ENCODE measurements at places on chromosomes 2 and 18. TPM values are rescaled to one million over a fixed set of nuclear protein-coding genes. Genes with fewer than 3 reads are reported as not detected.

KIF5C gene
- total RNA-seq: not detected

CRYGD gene
- not detected for total RNA-seq

HAUS1 gene
- 73.3 TPM for total RNA-seq

STAT1 gene
- total RNA-seq: 39.7 TPM

ARHGAP25 gene
- 1.8 TPM for total RNA-seq

CHRNG gene
- not detected for total RNA-seq

Data from pericardium fibroblast (primary cell).